Occipital lobe (tissue), 3 donors: ENCODE measurements at places on chromosomes 4 and X.

- no peak for DNase-seq
Measured at GRCh38 chr4:11635342-11635741, 206.6 kb upstream of the HS3ST1 start.

GRCh38 chr4:140695483-140695882, 60.7 kb downstream of the TBC1D9 start:
- no peak for DNase-seq

GRCh38 chr4:109079731-109080130, 222.7 kb downstream of the COL25A1 start:
- DNase-seq: no peak

DNA sequence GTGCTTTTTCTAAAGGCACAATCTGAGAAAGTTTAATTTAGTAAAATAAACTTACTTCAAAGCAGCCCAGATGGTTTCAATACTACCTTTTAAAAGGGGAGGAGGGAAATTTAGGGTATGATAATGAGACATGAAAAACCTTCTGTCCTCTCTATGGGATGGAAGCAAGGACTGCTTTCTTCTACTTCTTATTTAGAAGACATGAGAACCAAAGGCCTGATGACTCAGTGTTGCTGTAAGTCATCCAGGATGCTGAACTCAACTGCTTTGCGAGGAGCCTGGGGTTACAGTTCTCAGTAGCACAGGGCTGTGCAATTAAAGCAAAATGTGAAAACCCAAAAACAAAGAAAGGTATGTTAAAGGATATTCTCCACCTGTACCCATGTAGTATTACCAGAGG, 140.8 kb upstream of the EDNRA start:
- no peak for DNase-seq

DNA sequence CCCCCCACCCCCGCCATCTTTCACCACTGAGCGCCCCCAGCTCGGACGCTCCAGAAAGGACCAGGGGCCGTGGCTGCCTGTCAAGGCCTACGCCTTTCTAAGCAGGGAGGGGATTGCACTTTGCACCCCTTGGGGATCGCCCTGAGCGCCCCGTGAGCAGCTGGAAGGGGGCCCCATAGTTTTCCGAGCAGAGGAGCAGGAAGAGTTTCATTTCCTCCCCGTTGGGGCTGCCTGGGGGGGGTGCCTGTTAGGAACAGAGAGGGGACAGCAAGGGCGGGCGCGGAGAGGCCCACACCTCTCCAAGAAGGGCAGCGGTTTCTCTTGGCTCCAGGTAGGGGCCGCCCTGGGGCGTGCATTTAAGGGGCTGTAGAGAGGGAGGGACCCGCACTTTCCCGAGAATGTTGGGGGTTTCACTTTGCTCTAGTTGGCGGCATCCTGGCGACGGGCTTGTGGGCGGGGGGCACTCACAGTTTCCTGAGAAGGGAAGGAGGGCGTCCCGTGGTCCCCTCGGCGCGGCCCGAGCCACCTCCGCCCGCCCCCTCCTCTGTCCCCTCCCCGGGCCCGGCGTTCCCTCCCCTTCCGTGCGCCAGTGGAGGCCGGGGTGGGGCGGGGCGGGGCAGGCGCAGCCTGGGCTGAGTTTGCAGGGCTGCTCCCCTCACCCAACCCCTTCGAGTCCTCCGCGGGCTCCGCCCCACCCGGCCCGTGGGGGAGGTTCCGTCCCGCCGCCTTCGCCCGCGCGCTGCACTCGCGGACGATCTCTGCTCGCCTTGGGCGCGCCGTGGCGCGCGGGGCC, 82.3 kb upstream of the CD99 start:
- DNase-seq: no peak

GRCh38 chrX:119895843-119896326, at the start of gene AKAP14:
Gene AKAP14, plus strand, starts transcription at chrX:119895893. Its CDS starts 7,331 bp downstream, at chrX:119903224.
- DNase-seq: no peak

DNA sequence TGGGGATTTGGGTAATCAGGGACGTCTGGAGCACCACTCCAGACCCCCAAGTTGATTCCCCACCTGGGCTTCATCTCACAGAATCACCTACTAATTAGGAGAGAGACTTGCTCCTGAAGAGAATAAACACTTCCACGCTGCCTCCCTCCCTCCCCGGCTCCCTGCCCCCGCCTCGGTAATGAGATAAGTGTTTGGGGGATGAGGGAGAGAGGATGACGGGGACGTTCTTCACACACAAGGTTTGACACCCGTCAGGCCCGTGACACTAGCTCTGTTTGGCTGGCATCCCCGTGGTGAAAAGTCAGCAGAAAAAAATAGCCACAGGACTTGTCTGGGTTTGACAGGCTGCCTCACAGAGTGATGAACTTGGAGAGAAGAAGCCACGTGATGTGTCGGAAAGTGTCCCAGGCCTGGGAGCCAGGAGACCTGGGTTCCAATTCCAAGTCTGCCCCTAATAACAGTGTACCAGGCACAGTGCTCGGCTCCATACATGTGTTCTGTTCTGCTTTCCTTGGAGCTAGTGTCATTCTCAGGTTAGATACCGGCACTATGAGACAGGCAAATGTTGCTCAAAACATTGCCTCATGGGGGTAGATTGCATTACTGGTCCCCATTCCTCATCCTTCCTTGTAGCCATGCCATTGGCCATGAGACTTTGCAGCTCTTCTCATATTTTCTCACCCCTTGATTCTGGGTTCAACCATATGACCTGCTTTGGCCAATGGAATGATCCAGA, 578.0 kb downstream of the BCOR start:
- no peak for DNase-seq

- DNase-seq: no peak
Measured at GRCh38 chrX:98405376-98405775, 1521.7 kb downstream of the RPA4 start.

GRCh38 chr4:184765473-184766340, 31.8 kb upstream of the CENPU start:
- no peak for DNase-seq
